Naive thymus-derived CD8-positive, alpha-beta T cell (primary cell): ENCODE measurements at places on chromosomes 7 and 10. TPM values are rescaled to one million over a fixed set of nuclear protein-coding genes. Genes with fewer than 3 reads are reported as not detected.

Gene EN2
- not detected for total RNA-seq

Gene CPEB3
- 2.5 TPM for total RNA-seq

Gene BTBD16
- not detected for total RNA-seq

Gene OGDHL
- not detected for total RNA-seq
